Myocyte (in vitro differentiated cells): ENCODE measurements at places on chromosomes 1 and 21. TPM values are rescaled to one million over a fixed set of nuclear protein-coding genes. Genes with fewer than 3 reads are reported as not detected.

Gene COL9A2
- 0.24 and 0.94 TPM in 2 replicates for total RNA-seq

Gene ACTL8
- not detected in 2 replicates for total RNA-seq

Gene IRF6
- total RNA-seq: 0.53 and 1.2 TPM in 2 replicates

Gene RXFP4
- not detected in 2 replicates for total RNA-seq

Gene PBX1
- total RNA-seq: 4.6 and 7.0 TPM in 2 replicates

Gene ITGB2
- 2.2 and 3.2 TPM in 2 replicates for total RNA-seq

Gene NTRK1
- total RNA-seq: 0.10 and 2.5 TPM in 2 replicates

Gene RNU1-2
- not detected in 2 replicates for total RNA-seq

Gene LMNA
- 1,328 and 1,573 TPM in 2 replicates for total RNA-seq

DNA sequence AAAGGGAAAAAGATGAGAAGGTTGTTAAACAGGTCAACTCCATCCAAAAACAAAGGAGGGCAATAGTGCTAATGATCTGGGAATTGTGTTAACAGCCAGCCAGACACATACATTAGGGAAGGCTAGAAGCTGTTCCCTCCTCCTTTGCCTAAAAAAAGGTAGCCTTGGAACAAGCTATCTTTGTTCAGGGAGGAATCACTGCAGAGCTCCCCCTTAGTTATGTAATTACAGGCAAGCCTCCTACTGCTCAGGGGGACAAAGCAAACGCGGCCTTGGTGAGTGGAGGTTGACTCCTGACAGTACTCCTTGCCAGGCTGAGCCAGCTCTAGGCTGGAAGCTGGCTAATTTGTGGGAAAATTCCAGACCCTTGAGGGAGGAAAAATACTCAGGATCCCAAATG lies 97.6 kb downstream of the VAV3 start:
- no peak for DNase-seq

DNA sequence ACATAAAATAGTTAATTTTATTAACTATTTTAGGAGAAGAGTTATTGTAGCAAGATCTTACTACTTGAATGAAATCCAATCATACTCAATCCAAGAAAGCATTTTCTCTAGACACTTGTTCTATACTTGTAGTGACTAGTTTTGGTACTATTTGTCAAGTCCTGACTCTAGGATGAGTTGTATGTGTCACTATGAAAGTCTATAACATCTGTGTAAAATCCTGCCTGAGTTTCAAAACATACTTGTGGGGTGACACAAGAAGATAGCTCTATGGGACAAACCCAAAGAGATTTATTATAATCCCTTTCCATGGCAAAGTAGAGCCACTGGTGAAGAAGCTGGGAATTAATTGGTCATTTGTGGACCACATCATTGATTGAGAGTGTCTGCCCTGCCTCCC lies 1042.2 kb upstream of the ADGRL4 start:
- no peak for DNase-seq

GRCh38 chr1:181353526-181353925 lies 129.8 kb upstream of the CACNA1E start:
- no peak for DNase-seq

- DNase-seq: no peak
These were observed 49.3 kb downstream of the KIAA0319L start for GRCh38 chr1:35507947-35508346.

GRCh38 chr1:220283625-220284024 lies 11.4 kb upstream of the RAB3GAP2 start:
- DNase-seq: no peak

GRCh38 chr1:50959303-50959912 lies 659 bp downstream of the FAF1 start:
- peak; percentile 43 for DNase-seq

DNA sequence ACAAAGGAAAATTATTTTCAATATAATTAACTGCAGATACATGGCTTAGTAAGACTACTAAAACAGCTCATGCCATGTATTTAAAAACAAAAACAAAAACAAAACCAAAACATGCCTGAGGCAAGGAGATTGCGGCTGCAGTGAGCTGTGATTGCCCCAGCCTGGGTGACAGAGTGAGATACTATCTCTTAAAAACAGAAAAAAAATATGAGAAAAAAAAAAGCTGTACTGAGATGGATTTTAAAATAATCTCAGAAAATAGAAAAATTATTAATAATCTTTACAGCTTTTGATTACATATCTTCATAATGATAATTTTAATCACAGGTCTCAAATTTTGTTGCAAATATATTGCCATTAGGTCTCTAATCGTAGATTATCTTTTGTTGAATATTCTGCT lies 24.0 kb upstream of the LIN9 start:
- no peak for DNase-seq

- no peak for DNase-seq
These were observed 61.6 kb downstream of the MAP3K21 start for GRCh38 chr1:233389169-233389568.

- DNase-seq: peak; percentile 42
These were observed 382.5 kb upstream of the VAMP3 start for GRCh38 chr1:7388488-7389185.

DNA sequence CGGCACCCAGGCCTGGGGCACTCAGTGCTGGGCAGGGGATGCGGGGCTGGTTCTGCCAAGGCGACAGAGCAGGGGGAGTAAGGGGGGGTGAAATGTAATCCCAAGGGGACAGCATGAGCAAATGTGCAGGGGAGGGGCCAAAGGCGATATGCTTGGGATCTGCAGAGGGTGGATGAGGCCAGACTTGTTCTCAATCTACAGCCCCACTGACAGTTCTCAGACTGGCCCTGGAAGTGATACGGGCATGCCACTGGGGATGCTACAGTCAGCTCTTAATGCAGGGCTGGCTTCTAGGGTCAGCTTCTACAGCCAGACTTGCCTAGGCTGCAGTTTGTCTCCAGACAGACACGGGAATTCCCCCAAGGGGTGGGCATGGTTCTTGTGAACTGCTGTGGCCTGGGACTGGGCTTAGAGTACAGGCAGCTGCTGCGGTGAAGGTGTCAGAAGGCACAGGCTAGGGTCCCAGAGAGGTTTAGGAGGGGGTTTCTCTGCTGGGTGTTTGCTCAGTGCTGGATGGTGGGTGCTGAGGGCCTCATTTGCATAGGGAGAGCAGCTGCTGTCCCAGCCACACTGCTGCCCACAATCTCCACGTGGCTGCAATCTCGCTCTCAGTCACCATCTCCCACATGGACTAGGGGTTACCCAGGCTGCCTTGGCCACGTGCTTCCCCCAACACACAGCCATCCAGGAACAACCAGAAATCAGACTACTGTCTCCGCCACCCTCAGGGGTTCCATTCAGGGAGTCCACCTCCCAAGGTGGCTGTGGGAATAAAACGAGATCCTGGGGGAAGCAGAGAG lies 190.1 kb downstream of the HIVEP3 start:
- peak; percentile 89 for DNase-seq

DNA sequence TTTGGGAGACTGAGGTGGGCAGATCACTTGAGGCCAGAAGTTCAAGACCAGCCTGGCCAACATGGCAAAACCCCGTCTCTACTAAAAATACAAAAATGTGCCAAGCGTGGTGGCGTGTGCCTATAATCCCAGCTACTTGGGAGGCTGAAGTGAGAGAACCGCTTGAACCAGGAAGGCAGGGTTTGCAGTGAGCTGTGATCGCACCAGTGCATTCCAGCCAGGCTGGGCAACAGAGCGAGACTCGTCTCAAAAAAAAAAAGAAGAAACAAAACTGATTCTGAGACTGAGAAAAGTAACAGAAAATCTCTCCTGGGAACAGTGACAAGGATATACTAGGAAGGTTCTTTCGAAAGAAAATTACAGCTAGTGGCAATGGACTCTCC lies 20.9 kb downstream of the USP48 start:
- DNase-seq: no peak

- DNase-seq: peak; percentile 55
These were observed 84.9 kb upstream of the ARHGEF16 start for GRCh38 chr1:3369446-3370076.

DNA sequence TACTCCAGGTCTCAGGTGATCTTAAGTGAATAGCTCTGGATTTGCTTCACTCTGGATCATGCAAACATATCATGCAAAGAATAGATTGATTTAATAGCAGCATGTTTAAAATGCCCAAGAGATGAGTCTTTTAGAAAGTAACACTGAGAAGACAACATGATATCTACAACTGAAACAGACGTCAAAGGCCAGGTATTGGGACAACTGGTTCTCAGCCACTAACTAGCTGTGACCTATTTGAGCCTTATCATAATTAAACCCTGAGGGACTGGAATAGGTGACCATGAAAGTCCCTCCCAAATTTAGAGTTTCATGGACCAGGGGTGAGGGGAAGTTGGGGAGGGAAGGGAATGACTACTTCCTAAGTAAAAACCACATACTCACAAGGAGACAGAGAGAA lies 95.7 kb downstream of the NIBAN1 start:
- no peak for DNase-seq

DNA sequence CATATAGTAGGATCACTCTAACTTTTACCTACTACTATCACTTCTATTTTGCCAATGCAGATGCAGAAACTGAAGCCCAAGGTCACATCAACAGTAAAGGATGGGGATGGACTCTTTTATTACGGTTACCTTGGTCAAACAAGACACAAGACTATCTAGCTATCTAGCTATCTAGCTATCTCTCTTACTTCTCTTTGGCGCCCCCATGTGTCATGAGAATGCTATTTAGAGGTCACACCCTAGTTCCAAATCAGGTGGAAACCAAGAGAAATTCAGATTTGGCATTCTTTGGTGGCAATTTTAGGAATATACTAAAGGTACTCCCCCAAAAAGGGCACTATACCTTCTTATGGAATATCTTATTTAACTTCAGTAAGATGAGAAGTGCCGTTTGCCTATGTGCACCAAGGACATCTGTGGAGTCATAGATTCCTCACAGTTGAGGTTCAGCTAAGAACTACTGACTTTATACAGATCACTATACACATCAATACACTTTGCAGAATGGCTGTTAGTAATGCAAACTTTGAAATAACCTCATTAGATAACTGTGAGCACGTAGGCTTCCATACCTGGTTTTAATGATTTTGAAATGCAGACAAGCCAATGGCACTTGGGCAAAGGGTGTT lies 6.7 kb downstream of the ZNF648 start:
- peak; percentile 43 for DNase-seq

GRCh38 chr1:168421399-168422004 lies 122.3 kb downstream of the XCL2 start:
- DNase-seq: no peak

DNA sequence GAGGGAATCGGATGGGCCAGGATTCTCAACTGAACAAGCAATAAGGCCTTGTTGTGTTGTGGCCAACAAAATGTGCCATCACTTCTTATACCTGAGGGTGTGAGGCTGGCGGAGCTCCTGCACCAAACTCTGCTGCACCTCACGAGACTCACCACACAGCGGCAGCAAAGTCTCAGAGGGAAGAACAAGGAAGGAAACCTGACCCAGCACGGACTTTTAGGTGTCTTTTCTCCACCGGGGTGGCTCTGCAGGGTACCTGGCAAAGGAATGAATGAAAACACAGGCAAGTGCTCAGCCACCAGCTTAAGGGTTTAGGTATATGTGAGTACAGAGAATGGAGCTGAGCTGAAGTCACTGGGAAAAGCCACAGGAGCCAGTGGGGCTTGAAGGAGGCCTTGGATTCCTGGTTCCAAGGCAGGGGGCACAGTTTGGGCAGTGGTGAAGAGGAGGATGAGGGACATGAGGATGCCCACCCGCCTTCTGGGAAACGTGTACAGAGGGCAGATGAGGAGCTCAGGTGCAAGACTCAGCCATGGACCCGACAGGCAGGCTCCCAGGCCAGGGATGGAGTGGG lies 31.1 kb upstream of the HSD3B1 start:
- DNase-seq: peak; percentile 47

DNA sequence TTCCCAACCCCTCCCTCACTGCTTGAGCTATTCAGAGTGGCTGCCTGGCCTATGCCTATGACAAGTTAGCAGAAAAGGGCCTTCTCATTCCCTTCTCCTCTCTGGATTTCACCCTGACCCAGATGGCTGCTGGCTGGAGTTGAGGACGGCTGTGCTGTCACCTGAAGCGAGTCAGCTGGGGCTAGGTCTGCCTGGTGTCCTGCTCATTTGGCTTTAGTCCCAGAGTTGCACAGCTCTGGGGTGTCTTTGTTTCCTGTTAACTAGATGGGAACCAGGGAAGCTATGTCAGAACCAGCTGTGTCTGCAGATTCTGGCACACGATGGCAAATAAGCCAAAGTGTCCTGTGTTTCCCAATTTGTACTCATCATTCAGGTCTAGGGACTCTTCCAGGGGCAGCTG lies 52.9 kb downstream of the CNIH3 start:
- peak; percentile 53 for DNase-seq

DNA sequence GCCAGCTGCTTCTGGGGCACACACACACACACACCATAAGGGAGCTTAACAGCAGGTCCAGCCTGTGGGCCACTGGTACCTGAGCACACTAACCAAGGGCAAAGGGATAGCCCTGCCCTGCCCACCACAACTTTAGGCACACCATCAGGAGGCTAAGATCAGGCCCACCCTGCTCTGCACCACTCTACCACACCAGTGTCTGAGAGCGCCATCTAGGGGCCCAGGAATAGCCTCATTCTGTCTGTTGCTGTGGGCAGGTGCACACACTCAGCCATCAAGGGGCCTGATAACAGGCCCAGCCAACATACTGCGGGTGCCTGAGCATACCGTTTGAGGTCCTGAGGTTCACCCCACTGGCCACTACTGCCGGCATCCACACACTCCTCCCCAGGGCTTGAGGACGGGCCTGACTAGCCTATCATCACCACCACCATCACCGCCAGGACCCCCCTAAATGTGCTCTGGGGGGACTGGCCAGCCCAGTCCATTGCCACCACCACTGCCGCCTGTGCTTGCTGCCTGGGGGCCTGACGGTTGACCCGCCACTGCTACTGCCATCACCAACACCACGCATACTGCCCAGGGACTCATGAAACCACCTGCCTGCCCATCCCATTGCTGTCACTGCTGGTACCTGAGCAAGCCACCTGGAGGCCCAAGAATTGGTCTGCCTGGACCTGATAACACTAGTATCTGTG lies 31.3 kb downstream of the NSL1 start:
- peak; percentile 12 for DNase-seq

DNA sequence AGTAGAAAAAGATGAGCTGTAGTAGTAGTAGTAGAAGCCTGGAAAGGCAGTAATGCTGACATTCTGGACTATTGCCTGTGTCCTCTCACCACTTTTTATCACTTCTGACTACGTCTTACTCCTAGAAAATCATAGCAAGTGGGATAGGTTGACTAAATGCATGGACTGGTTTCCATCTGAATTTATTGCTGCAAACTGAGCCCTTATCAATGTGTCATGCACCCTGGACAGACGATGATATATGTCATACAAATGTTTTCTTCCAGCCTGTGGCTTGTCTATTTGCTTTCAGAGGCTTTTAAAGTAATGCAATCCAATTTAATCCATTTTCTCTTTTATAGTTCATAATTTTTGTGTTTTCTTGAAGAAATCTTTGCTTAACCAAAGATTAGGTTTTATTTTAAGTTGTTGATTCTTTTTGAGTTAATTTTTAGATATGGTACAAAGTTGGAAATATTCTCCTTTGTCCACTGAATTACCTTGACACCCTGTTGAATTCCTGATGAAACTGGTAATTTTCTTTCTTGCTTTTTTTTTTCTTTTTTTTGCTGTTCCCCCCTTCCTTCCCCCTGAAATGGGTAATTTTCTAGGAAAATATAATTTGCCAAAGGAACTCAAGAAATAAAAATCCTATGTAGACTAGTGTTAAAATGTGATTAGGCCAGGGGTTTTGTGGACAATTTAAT lies 47.1 kb downstream of the PHACTR4 start:
- DNase-seq: no peak
